ENCODE measurements at places on chromosomes 2 and 18.

- H3K27ac ChIP-seq, result no peak overlapping the region
- H3K36me3 ChIP-seq, result no peaks in the 10 kb centered on the region
- H3K4me1 ChIP-seq, result no peaks in the 10 kb centered on the region
- no peaks in the 10 kb centered on the region for H3K27me3 ChIP-seq
- no peak for DNase-seq
Observed at GRCh38 chr2:12348216-12348615, 368.5 kb upstream of the TRIB2 start.

DNA sequence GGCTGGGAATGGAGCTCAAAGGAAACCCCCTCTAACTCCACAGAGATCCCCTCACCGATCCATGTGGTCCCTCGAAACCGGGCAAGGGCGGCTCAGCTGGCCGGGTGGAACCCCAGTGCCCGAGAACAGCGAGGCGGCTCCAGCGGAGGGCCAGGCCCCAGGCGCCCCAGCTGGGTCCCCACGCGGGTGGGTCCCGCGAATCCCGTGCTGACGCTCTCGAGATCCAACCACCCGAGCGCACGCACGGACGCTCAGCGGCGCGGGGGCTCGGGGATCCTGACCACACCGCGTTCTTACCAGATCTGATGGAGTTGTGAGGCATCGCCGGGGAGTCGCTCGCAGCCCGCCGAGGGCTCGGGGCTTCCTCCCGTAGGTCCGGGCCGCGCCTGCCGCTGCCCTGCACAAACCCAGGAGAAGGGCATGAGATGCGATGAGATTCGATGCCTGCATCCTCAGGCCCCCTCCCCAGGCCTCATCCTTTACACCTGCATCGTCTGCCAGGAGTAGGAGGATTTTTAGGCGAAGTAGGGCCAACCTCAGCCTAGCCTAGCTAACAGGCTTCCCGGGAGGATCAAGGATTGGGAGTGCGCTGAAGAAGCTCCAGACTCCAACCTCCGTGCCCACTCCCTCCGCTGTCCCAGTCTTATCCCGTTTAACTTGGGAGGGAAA lies 514 bp downstream of the PAX8 start:
- no peak for DNase-seq
- H3K27me3 ChIP-seq, result no peaks in the 10 kb centered on the region
- peaks cover 21% of the 10 kb centered on the region for H3K4me1 ChIP-seq
- peak overlapping the region; percentile 68 for H3K4me3 ChIP-seq

DNA sequence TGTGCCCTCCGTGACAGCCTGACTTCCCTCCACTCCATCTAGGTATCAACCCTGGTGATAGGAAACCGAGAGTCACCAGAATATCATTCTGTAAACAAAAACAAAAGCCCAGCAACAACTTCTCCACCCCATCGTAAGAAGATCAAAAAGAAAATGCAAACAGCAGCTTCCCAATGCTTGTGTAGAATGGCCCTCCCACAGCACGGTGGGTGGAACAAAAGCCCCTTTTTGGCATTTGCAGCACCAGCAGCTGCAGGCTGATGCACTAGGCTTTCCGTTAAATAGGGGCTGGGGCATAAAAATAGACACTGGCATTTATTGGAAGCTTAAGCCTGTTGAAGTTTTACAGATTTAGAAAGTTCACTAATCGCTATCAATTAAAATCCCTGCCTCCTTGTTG lies 513.0 kb downstream of the GALR1 start:
- no peak overlapping the region for H3K27ac ChIP-seq
- peaks cover 9% of the 10 kb centered on the region for H3K27me3 ChIP-seq
- peaks cover 2% of the 10 kb centered on the region for H3K4me1 ChIP-seq
- DNase-seq, result no peak
- H3K36me3 ChIP-seq, result no peaks in the 10 kb centered on the region

- peak; percentile 40 for DNase-seq
- no peaks in the 10 kb centered on the region for H3K4me1 ChIP-seq
- H3K4me3 ChIP-seq, result no peak overlapping the region
- no peak overlapping the region for H3K27ac ChIP-seq
Observed at GRCh38 chr2:159755788-159756187, 42.2 kb downstream of the CD302 start.

GRCh38 chr2:157902692-157903091 lies 26.6 kb upstream of the ACVR1 start:
- peaks cover 4% of the 10 kb centered on the region for H3K4me1 ChIP-seq
- no peaks in the 10 kb centered on the region for H3K36me3 ChIP-seq
- no peak for DNase-seq
- no peak overlapping the region for H3K27ac ChIP-seq
- H3K27me3 ChIP-seq, result no peaks in the 10 kb centered on the region

GRCh38 chr18:48325115-48325665 lies 84.0 kb downstream of the ZBTB7C start:
- no peak overlapping the region for H3K4me3 ChIP-seq
- DNase-seq, result no peak
- H3K4me1 ChIP-seq, result peaks cover 20% of the 10 kb centered on the region
- H3K36me3 ChIP-seq, result no peaks in the 10 kb centered on the region
- H3K27me3 ChIP-seq, result no peaks in the 10 kb centered on the region
- H3K27ac ChIP-seq, result no peak overlapping the region

DNA sequence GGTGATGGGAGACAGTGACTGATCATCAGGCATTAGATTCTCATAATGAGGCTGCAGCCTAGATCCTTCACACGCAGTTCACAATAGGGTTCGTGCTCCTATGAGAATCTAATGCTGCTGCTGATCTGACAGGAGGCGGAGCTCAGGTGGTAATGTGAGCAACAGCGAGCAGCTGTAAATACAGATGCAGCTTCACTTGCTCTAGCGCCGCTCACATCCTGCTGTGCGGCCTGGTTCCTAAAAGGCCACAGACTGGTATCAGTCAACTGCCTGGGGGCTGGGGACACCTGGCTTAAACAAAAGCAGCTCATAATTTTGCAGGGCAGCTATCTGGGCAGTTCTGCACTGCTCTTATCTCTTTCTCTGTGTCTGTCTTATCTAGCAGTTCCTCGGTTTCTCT lies 20.4 kb upstream of the CD226 start:
- no peaks in the 10 kb centered on the region for H3K36me3 ChIP-seq
- H3K4me1 ChIP-seq, result no peaks in the 10 kb centered on the region
- no peak overlapping the region for H3K27ac ChIP-seq
- no peaks in the 10 kb centered on the region for H3K27me3 ChIP-seq

DNA sequence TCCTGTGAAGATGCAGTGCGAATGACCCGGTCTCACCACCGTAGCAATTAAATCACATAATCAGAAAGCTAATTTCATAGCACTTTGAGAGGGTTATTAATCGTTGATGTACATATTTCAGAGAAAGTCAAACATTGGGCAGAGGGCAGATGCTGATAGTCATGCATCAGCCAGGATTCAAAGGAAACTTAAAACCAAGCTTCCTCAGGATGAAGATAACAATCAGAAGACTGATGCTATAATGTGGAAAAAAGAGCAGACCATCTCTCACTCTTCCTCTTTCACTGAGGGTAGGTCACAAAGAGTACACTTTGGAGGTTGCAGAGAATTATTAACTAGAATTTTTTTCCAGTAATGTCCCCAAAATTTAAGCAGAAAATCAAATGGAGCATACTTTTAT lies 1027.7 kb upstream of the ZEB2 start:
- no peak for DNase-seq
- no peaks in the 10 kb centered on the region for H3K4me1 ChIP-seq
- no peaks in the 10 kb centered on the region for H3K27me3 ChIP-seq
- no peak overlapping the region for H3K27ac ChIP-seq

- H3K4me3 ChIP-seq, result no peak overlapping the region
- no peak for DNase-seq
- no peak overlapping the region for H3K27ac ChIP-seq
- H3K4me1 ChIP-seq, result no peaks in the 10 kb centered on the region
- no peaks in the 10 kb centered on the region for H3K36me3 ChIP-seq
Observed at GRCh38 chr2:161101406-161101805, 58.8 kb upstream of the TANK start.

DNA sequence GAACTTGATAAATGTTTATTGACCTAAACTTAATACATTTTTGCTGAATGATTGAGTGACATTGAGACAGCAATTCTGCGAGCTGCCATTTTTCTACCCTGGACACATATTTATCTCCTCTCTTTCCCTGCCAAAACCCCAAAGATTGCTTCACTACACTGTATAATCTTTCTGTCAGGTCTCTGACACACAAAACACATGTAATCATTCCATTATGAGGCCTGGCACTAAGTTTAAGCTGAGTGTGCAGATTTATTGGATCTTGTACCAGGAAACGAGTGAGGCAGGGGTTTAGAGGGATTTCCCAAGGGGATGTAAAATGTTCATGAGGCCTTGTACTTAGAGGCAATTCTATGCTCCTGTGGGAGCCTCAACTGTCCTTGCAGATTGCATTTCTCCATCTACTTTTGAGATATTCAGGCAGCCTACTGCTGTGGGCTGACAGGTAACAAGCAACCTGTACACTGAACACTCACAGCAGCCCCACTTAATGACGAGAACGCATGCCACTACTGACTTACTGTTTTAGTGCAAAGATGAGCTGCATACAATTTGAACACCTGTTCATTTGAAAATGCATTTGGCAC lies 13.7 kb upstream of the OSR1 start:
- H3K36me3 ChIP-seq, result no peaks in the 10 kb centered on the region
- H3K4me3 ChIP-seq, result no peak overlapping the region
- H3K27ac ChIP-seq, result no peak overlapping the region
- H3K27me3 ChIP-seq, result no peaks in the 10 kb centered on the region

DNA sequence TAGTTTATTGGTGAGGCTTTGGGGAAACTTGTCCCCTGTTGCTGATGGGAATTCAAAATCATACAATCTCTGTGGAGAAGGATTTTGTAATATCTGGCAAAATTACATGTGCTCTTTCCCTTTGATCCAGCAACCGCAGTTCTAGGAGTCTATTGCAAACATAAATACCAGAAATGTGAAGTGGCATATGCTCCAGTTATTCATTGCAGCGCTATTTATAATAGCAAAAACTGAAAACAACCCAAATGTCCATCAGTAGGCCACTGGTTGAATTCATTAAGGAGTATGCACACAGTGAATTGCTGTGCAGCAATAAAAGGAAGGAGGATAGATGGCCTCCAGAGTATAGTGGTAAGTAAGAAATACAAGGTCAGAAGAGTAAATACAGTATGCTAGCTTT lies 76.5 kb downstream of the HNRNPLL start:
- H3K4me3 ChIP-seq, result no peak overlapping the region
- H3K4me1 ChIP-seq, result no peaks in the 10 kb centered on the region
- no peaks in the 10 kb centered on the region for H3K36me3 ChIP-seq

GRCh38 chr2:11753886-11754699 lies 7.7 kb downstream of the LPIN1 start:
- no peaks in the 10 kb centered on the region for H3K36me3 ChIP-seq
- H3K27ac ChIP-seq, result no peak overlapping the region
- H3K4me3 ChIP-seq, result peak overlapping the region; percentile 32
- no peaks in the 10 kb centered on the region for H3K27me3 ChIP-seq
- peak; percentile 62 for DNase-seq

DNA sequence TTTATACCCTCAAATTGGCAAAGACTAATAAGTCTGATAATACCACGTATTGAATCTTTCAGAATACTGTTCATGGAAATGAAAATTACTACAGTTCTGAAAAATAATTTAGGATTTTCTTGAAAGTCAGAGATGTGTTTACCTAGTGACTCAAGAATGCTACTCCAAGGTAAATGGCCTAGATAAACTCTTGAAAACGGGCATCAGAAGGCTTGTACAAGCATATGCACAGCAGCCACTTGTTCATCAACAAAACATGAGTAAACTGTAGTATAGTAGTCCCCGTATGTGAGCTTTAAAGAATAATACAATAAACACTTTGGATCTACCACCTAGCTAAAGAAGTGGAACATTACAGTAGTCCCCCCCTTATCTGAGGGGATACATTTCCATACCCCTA lies 157.5 kb downstream of the THADA start:
- no peak for DNase-seq
- no peaks in the 10 kb centered on the region for H3K4me1 ChIP-seq
- H3K27ac ChIP-seq, result no peak overlapping the region
- H3K36me3 ChIP-seq, result peaks cover 4% of the 10 kb centered on the region
- H3K27me3 ChIP-seq, result no peaks in the 10 kb centered on the region

DNA sequence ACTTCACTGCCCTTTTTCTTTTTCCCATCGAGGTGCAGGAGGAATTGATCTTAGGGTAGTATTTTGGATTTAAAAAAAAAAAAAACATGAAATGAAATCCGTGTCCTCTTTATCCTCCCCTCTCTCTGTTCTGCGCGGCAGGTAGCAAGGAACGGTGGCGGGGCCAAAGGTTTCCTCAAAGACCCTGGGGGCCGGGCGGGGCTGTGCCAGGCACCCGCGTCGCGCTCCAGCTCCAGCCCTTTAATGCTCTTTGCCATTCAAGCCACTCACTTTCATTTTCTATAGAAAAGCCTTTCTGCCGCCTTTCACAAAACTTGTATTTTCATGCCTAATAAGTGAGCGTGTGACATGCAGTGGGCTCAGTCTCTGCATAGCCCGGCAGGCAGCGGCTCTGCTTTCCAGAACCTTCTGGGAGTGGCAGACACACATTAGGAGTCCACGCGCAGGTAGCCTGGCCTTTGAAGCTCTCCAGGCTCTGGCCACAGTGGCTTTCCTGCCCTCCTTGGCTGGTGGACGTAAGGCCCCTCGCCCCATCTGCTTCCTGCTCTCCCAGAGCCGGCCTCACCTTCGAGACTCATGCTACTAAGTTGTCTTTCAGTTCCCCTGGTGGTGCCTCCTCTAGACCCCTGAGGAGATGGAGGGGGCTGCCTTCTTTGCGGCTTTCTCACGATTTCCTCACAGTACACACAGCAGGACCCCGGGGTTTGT lies 41.7 kb downstream of the AGAP1 start:
- no peak for DNase-seq
- no peaks in the 10 kb centered on the region for H3K27me3 ChIP-seq
- H3K27ac ChIP-seq, result no peak overlapping the region
- no peaks in the 10 kb centered on the region for H3K36me3 ChIP-seq
- peaks cover 8% of the 10 kb centered on the region for H3K4me1 ChIP-seq

DNA sequence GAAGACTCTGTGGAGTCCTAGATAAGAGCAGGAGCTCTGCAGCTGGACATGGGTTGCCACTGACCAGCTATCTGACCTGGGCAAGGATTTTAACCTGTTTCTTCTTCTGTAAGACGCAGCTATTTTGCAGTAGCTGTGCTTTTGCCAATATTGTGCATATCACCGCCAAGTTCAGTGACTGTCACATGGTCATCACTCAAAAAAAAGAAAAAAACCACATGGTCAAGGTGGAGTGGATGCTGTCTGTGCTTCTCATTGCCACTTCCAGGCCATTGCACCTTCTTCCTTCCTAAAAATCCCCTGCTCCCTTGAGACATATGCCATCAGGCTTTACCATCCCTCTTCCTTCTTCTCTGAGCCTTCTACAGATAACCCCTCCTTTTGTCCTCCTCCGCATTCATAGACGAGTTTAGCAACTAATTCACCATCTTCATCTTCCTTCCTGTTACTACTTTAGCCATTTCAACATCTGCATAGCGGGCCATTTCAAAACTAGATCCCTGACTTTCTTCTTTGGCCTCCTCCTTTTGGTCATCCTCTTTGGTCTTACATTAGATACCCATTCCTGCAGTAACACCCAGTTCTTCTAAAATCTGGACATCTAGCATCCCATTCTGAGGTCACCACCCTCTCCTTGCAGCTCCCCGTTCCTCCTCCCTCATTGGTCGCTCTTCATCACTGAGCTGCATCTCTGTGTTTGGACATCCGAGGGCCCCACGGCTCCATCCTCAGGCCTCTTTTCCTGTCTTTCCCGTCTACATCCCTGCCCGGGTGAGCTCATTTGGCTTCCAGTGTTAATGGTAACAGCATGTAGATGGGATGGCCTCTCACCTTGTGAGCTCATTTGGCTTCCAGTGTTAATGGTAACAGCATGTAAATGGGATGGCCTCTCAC lies 17.8 kb downstream of the RNF144A start:
- no peak overlapping the region for H3K4me3 ChIP-seq
- no peak overlapping the region for H3K27ac ChIP-seq
- H3K36me3 ChIP-seq, result no peaks in the 10 kb centered on the region
- H3K4me1 ChIP-seq, result no peaks in the 10 kb centered on the region
- no peak for DNase-seq
